Activated T-helper 1 cell treated with anti-CD3 and anti-CD28 coated beads, Interleukin-12 subunit alpha, Interleukin-12 subunit beta, Interleukin-2, Interleukin-4 antibody, amounts not matched to agents 30 ng/mL and 10 ng/mL and 1 ng/mL, durations not matched to agents 14 hours and 24 hours and 36 hours (primary cell): ENCODE measurements at places on chromosomes 5 and 9. TPM values are rescaled to one million over a fixed set of nuclear protein-coding genes. Genes with fewer than 3 reads are reported as not detected.

GRCh38 chr9:77304543-77304942, 127.2 kb downstream of the VPS13A start:
- DNase-seq, result no peak

Gene TRAF1
- total RNA-seq, result 136 and 138 TPM in 2 replicates

Gene ADGRD2
- not detected in 2 replicates for total RNA-seq

Gene DRD1
- not detected in 2 replicates for total RNA-seq

DNA sequence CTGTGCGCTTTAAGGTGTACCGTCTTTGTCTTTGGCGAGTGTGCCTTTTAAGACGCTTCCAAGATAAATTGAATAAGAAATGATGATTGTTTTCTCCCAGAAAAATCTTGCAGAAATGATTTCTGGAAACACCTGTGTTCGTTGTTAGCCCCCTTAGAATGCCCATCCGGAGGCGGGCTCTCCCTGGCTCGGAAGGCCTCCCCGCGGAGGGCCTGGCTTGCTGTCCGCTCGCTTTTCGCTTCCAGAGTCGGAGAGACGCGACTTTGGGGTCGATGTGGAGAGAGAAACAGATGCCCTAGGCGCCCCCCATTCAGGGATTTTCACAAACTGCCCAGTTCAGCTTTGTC, 23.9 kb downstream of the LECT2 start:
- no peak for DNase-seq

DNA sequence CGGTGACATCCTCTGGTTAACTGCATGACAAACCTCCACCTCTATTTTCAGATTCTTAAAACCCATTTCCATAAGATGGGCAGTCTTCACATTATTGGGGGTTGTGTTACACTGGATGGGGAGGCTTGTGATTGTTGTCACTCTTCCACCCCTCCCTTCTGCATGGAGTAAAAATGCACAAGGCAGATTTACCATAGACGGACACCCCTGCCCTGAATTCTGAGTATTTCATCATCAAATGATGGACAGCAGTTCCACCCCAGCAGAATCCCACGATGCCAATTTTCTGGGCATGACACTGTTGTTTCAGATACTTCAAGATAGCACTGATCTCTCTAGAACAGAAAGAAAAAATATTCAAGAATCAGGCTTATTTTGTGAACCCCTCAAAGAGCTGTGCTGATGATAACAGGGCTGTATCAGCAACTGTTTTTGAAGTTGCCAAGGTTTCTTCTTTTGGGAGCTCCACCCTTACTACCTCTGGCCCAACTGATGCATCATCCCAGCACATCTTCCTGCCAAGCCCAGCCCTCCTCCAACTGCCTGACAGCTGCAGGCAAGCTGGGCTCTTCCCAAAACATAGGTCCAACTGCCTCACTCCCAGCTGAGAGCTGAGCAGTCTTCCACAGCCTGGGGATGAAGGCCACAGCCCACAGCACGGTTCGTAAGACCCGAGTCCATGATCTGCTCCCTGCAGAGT, 21.4 kb downstream of the CMBL start:
- DNase-seq, result no peak

DNA sequence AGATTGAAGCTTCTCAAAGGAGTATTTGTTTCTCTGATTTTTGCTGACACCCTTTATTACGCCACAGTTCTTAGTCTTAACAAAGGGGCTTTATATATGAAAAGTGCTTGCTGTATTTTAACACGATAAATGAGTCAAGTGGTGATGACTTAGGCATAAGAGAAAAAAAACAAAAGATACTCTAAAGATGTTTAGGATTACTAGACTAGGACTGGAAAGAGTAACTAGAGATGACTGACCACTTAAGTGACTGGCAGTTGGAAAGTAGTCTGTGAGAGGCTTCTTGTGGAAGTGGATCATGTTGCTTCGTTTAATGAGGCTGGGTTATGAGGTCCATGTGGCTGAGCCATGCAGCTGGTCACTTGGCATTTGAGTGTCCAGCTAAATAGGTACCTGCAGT, 69.4 kb upstream of the ACTBL2 start:
- DNase-seq, result no peak

Gene HTR4
- total RNA-seq, result not detected in 2 replicates

- DNase-seq, result no peak
Measured at GRCh38 chr5:139635606-139636206, 12.4 kb upstream of the CXXC5 start.

Gene MARCOL
- total RNA-seq, result not detected in 2 replicates

Gene JAKMIP2
- total RNA-seq, result 1.1 TPM in 2 replicates

Gene CCL27
- total RNA-seq, result 0.62 TPM in 1 of 2 replicates, not detected in the other

Gene AGXT2
- not detected in 2 replicates for total RNA-seq

Gene CNTFR
- total RNA-seq, result not detected in 2 replicates

DNA sequence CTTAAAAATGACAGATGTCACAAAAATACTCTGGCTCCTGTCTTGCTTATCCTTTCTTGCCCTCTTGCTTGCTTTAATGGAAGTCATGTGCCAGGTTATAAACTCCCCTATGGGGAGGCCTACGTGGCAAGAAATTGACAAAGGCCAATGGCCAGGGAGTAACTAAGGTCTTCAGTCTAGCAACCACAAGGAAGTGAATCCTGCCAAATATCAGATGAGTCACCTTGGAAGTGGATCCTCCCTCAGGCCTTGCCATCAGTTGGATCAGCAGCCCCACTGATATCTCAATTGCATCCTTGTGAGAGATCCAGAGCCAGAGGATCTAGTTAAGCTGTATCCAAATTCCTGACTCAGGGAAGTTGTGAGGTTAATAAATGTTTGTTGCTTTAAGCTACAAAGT, 82.8 kb downstream of the CAAP1 start:
- DNase-seq, result no peak

- DNase-seq, result no peak
Measured at GRCh38 chr5:52767766-52768480, 19.8 kb upstream of the ITGA1 start.

Gene GMCL2
- total RNA-seq, result not detected in 2 replicates

DNA sequence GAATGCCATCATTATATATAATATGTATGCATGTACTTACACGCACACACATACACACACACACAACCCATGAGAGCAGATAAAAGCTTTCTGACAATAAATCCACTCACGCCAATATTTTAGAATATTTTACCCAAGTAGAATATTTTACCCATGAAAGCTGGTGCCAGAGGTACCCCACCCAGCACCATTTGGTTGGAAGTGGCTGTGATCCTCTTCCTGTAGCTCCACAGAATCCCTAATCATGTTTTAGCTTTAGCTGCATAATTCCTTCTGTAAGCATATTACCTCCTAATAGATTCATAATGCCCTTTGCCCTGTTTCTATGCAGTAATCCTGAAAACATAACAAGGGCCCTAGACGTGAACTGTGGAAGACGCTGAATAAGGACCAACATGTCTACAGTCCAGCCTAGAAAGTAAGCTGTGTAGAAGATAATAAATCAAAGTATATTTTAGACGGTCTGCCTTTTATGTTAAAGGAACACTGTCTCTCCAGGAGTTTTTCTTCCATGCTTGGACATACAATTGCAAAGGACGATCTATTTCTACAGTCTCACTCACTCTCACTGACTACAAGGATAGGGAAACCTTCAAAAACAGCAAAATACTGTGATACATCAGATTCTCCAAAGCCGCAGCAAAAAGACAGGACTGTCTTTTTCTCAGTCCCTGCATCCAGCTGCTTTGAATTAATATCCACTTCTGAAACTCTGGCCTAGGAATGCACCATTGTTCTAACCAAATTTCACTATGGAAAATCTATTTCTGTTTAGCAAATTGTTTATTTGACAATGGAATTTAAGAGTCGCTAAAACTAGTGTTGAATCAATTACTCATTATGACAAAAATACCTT, 98.2 kb downstream of the USP20 start:
- no peak for DNase-seq

DNA sequence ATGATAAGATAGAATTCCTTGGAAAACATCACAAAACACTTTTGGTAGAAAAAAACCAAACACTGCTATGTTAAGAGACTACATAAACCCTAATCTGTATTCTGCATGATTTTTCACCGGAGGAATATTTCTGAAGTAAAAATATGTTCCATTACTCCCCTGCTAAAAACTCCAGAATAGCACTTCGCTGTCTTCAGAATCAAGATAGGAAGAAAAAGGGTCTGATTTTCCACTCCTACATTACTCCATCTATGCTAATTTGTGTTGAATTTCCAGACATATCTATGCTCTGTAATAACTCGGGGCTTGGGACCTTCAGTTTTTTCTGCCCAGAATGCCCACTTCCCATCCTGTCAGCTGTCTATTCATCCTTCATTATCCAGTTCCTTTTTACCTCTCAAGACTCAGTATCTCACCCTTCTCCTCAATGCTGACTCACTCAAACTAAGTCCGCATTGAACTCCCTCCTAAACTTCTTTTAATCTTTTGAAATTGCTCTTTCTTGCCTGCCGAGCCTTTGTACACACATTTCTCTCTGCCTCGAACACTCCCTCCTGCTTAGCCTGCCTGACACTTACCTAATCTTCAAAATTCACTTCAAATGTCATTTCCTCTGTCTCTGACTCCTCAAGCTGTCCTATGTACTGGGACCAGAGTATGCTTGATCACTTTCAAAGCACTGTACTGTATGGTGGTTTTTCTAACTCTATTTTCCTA, 171.0 kb downstream of the ARRDC3 start:
- DNase-seq, result no peak

Gene OR1J2
- total RNA-seq, result not detected in 2 replicates

GRCh38 chr9:96243778-96244177, 58.2 kb downstream of the HSD17B3 start:
- DNase-seq, result no peak
